ENCODE measurements at places on chromosomes 1 and 21.

- peak; percentile 75 for DNase-seq
Observed at GRCh38 chr1:32071758-32072621, 749 bp upstream of the TMEM39B start.

DNA sequence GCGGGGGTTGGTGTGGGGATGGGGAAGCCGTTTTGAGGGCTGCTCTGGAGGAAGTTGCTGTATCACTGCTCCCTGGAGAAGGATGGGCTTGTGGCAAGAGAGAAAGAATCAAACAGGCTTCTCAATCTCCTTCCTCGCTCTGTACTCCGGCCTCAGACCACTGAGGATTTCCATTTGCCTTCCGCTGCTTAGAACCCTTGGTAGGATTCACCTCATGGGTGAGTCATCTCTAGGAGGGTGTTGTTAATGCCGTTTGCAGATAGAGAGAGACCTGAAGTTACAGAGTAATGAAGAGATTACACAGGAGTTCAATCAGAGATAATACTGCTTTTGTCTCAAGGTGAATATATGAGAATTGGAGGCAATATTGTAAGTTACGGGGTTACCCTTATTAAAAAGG, 15.3 kb downstream of the SLC35F3 start:
- DNase-seq = no peak

- no peak for DNase-seq
Observed at GRCh38 chr1:235558621-235559169, 54.4 kb upstream of the B3GALNT2 start.

DNA sequence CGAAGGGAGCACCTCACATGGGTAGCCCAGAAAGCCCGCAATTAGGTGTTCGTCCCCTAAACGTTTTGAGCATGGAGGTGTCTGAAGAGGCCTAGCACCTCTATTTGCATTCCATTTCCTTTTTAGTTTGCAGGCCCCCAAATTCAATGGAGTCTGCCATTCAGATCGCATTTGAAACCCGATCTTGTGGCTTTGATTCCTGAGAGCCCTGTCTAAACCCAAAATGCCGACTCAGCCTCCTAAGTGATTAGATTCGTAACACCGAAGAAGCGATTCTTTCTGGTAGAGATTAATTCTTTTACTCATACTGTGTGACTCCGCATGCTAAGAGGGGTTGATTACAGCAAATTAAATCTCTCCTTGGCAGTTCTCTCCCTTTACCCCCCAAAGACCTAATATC, 415.2 kb upstream of the KAZN start:
- DNase-seq = no peak
